IPS DF 6.9 (cell line): ENCODE measurements at places on chromosomes 6 and 20.

DNA sequence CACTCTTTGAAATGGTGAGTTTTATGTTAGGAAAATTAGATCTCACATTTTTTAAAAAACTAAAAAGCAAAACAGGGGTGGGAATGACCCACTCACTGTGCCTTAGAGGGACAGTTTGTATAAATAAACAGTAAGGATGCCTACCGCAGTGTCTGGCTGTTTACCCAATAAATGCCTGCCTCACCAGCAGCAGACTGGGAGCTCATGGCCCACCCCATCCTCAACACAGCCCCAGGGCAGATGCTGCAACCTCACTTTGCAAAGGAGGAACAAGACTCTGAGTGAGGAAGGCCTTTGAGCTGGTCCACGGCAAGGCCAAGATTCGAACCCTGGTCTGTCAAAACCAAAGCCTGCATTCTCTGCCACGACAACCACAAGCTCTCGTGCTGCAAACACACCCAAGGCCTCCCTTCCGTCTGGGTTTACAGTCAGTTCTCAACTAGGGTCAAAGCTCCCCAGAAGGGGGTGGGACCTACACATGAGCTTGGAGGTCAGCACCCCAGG is 77.8 kb downstream of the BMP7 start:
- DNase-seq: no peak

DNA sequence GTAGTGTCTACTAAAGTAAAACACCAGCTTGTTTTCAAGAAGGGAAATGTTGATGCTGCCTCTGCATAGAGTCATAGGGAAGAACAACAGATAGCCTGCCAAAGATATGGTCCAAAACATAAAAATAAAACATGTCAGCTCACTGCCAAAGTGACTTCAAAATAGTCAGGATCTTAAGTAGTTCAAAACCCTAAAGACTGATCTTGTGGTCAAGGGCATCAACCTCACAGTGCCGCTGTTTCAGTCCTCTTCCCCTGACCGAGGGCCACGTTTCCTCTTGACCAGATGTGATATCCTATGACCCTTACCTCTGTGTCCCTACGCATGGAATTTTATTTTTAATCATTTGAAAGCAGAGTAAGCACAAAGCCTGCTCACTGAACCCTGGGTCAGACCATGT is 104.2 kb upstream of the CNKSR3 start:
- DNase-seq: no peak

GRCh38 chr20:56762401-56762800 is 133.3 kb downstream of the TFAP2C start:
- no peak for DNase-seq

DNA sequence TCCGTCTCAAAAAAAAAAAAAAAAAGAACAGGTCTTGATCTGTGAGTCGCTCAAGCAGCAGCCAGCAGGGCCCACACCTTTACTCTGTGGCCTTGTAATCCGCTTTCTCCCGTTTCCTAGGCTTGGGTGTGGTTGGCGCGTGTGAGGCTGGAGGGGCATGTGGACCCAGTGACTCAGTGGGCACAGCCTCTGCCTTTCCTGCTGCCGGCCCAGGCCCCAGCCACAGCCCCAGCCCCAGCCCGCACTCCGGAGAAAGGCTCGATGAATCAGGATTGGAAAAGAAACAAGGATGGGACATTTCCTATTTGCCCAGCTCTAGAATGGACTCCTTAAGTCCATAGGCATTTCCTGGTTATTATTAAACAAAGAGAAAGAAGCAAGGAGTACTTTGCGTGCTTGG is 4.3 kb downstream of the BHLHE23 start:
- DNase-seq: no peak

DNA sequence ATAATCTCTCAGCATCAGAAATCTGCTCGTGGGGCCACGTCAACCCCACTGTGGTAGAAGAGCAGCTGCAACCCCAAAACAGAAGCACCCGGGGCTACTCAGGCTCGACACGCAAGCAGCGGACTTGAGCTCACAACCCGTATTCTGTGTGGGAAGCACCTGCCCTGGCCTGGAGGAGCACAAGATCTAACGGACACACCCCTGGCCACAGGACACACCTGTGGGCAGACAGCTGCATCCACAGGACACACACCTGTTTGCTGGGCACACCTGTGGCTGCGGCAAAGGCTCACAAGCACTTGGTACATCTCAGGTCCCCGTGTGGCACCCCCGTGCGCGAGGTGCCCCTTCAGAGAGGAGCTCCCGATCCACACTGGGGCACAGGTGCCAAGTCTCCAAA is 36.5 kb downstream of the ZBTB46 start:
- DNase-seq: no peak

GRCh38 chr20:43229696-43230095 is 40.0 kb upstream of the PTPRT start:
- no peak for DNase-seq

DNA sequence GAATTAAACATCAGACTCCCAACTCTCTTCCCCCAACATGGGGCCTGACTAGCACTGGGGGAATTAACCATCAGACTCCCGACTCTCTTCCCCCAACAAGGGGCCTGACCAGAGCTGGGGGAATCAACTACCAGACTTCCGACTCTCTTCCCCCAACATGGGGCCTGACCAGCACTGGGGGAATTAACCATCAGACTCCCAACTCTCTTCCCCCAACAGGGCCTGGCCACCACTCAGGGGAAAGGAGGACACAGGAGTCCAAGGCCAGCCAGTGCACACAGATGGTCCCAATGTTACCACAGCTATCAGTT is 13.1 kb downstream of the CST7 start:
- DNase-seq: no peak

- DNase-seq: no peak
Observed at GRCh38 chr6:44257753-44258324, 511 bp upstream of the SLC35B2 start.

- DNase-seq: no peak
Observed at GRCh38 chr6:20333721-20334269, 67.9 kb upstream of the E2F3 start.

GRCh38 chr6:51462896-51463295 is 624.5 kb downstream of the PKHD1 start:
- DNase-seq: no peak

DNA sequence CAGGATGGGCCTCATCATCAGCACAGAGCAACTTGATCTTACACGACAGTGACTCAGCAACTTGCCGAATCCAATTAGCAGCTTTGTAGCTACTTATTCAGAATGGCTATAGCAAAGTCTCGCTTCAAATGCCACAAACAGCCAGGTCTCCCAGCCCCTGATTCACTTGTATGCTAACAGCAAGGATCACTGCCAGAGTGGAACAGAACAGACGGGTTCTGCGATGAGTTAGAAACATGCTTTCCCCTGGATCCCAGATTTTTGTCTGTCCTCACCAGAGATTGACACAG is 254.4 kb downstream of the NRN1 start:
- peak; percentile 39 for DNase-seq

GRCh38 chr6:1904466-1904799 is 294.7 kb downstream of the FOXC1 start:
- DNase-seq: no peak

- DNase-seq: no peak
Observed at GRCh38 chr6:19440531-19440930, 396.6 kb upstream of the ID4 start.

DNA sequence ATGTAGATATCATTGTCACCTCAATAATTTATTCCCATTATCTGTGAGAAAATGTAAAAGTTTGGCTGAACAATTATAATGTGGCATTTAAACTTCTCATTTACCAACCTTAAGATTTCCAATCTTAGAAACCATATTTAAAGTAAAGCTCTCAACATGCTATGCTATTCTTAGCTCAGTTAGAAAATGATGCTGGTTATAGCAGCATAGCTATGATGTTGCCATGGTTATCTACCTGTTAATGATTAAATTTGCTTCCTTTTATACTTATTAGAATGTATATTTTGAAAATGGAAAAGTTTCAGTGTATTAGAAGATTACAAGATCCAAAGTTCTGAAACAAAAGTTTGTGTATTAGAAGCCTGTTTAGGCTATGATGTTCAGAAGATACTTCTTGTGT is 110.1 kb downstream of the GPR63 start:
- DNase-seq: no peak

DNA sequence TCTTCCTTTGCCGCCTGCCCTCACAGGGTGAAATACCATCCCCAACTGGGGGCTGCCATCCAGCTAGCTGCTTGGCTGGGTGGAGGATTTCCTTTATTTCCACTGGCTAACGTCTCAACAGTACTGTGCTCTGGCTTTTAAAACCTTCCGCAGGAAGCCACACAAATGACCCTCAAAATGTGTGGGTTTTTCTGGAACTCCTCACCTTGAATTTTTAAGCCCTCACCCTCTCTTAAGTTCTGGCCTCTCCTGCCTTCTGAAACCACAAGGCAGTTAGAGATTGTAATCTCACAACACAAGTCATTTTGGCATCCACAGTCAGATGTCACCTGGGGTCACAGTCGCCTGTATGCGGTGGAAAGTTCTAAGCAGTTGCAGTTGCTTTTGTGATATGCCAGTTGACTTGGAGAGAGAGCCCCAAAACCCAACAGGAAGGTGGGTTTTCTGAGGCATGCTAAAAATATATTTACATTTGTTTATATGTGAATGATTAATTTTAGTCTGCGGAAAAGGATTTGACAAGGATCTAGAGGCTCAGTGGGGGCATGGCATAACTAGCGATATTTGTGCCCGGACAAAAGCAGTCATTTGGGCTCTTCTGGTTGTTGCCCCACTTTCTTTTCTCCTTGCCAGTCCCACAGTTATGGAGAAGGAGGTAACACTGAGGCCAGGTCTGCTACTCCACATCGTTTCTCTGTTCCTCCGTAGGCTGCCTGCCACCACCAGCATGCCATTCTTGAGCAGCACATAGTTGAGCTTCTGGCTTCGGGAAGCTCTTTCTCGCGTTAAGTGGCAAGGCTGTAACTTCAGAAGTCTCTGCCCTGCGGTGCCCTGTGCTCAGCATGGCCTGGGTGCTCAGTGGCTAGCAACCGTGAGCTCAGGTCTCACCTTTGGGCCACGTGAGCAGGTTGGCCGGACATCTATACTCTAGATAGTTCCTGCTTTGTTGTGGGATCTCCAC is 335.3 kb downstream of the CD83 start:
- no peak for DNase-seq

- no peak for DNase-seq
Observed at GRCh38 chr20:18728165-18728869, 85.3 kb upstream of the SCP2D1 start.

DNA sequence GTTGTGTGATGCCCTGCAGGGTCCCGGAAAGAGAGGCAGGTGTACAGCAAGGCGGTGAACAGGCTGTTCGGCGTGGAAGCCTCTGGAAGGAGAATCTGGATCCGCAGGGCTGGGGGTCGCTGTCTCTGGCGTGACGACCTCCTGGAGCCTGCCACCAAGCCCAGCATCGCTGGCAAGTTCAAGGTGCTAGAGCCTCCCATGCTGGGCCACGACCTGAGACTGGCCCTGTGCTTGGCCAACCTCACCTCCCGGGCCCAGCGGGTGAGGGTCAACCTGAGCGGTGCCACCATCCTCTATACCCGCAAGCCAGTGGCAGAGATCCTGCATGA is 36.5 kb downstream of the TGM6 start:
- DNase-seq: no peak

DNA sequence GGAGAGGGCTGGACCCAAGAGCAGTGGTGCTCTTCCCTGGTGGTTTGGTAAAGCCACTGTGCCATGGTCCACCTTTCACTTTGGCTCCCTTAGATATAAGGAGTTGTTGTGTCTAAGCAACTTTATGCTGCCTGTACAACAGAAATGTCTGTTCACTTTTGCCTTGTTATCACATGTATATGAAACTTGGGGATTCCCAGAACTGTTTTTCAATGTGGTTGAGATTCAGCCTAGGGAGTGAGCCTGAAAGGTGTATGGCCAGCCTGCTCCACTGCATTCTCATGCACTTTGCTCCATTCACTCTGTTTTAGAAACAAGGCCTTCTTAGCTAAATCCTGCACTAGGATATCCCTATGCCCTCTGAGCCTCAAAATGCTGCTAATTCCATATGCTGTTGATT is 234.5 kb upstream of the THEMIS start:
- DNase-seq: no peak

DNA sequence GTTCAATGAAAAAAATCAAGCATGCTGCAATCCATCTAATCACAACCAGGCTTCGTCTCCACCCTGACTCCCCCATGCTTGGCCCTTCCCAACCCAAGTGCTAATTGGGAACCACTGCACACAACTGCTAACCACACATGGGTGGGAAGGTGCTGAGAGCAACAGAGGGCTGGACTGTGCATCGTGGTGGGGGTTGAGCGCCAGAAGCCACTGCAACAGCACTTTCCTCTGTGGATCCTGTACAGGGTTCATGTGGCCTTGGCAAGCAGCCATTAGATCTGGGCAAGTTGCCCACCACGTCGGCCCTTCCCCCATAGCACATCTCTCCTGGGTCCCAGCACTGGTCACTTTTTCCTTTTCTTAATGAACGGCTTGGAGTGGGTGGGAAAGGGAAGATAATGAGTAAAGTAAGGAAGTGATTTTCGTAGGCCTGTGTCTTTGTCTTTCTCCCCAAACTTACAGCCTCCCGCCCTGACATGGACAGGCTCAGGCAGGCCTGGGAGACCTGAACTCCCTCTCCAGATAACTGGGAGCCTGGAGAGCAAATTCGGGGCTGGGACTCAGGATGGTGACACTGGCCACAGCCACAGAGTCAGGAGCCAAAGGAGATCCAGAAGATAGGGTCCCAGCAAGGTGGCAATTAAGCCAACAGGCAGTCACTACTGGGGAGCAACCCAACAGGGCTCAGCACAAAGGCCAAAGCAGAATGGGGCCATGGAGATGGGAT is 34.4 kb upstream of the MRPS10 start:
- no peak for DNase-seq

- DNase-seq: no peak
Observed at GRCh38 chr20:5327356-5327755, 10.6 kb upstream of the PROKR2 start.

DNA sequence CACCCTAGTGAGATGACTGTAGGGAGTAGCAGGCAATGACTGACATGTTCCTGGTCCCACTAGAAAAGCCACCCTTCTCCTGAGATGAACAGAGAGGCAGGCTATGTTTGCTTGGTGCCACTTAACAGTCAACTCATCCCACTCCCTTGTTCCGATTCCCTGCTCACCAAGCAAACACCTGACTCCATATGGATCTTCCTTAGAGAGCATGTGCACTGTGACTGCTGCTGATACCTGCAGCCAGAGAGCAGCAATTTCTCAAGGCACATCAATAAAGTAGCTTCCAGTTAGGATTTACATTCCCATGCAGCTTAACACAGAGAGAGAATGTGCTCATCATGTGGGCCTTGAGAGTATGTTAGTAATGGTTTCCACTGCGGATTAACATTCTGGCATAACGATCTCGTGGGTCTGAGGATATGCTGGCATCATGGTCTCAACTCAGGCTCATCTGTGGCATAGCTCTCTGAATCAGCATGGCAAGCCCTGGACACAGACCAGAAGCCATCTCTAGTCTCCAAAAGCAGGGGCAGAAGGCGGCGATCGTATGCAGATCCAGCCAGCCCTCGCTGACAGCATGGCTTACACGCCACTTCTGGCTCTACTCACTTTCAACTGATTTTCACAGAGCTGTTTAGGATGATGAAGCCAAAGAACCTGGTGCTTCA is 43.9 kb downstream of the ATXN1 start:
- no peak for DNase-seq

GRCh38 chr6:2947445-2947844 is 23.9 kb downstream of the SERPINB6 start:
- DNase-seq: no peak
